Muscle of leg (tissue), 16 donors: ENCODE measurements at places on chromosomes 11 and 22.

DNA sequence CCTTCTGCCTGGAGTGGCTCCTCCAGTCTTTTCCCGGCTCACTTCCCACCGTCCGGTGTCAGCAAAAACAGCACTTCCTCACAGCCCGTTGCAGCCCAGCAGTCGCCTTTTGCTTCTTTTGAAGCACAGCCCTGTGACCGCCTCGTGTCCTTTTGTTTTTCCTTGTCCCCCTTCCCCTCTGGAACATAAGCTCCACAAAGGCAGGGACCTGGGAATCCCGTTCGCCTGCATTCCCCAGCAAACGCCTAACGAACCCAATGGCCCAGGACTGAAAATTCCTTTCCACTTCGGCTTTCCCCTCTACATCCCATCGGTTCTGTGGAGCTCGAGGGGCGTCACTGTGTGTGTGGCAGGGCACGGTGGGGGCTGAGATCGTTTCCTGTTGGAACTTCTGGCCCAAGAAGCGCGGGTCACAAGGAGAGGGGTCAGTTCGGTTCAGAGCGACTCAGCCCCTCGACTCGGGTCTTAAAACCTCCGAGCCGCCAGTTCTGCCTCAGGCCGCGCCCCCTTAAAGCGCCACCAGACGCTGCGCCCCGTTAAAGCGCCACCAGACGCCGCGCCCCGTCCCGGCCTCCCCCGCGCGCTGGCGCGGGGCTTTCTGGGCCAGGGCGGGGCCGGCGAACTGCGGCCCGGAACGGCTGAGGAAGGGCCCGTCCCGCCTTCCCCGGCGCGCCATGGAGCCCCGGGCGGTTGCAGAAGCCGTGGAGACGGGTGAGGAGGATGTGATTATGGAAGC is 841 bp downstream of the RIC8A start:
- DNase-seq: peak; percentile 93

DNA sequence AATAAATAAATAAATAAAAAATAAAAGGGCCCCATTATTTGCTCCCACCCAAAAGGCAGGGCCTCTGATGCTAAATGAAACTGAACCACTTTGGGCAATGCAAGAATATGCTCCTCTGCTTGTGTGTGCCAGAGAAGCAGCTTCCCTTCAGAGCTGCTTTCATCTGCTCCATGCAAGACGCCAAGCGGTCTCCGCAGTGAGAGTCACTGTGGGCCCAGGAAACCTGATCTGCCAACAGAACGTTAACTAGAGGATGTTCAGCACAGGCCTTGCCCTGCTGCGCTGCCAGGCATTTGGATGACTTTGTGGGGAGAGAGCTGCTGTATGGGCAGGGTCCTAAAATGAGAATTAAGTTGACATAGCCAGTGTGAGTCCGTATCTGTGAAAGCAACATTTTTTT is 43.7 kb upstream of the APOA1 start:
- peak; percentile 77 for DNase-seq

DNA sequence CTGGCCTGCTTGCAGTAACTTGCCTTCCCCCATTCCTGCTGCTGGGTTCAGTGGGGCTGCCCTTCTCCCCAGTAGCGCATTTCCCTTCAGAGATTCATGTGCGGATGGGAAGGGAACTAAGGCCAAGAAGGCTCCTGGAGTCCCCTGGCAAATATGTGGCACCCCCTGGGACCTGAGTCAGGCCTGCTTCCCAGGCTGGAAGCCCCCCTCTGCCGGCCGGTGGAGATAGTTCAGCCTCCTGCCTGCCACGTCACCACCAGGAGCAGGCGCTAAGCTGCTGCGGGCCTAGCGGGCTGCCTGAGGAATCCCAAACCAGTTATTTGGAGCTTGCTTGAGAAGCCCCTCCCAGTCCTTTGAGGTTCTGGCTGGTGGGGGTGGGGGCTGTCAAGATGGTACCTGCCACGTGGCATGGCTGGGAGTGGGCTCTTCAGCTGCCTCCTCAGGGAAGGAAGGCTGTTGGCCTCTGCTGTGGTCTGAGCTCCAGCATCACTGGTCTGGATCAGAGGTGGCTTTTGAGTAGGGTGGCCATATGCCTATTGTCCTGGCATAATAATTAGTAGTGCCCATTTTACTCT is 2.0 kb downstream of the SERPINH1 start:
- peak; percentile 88 for DNase-seq

DNA sequence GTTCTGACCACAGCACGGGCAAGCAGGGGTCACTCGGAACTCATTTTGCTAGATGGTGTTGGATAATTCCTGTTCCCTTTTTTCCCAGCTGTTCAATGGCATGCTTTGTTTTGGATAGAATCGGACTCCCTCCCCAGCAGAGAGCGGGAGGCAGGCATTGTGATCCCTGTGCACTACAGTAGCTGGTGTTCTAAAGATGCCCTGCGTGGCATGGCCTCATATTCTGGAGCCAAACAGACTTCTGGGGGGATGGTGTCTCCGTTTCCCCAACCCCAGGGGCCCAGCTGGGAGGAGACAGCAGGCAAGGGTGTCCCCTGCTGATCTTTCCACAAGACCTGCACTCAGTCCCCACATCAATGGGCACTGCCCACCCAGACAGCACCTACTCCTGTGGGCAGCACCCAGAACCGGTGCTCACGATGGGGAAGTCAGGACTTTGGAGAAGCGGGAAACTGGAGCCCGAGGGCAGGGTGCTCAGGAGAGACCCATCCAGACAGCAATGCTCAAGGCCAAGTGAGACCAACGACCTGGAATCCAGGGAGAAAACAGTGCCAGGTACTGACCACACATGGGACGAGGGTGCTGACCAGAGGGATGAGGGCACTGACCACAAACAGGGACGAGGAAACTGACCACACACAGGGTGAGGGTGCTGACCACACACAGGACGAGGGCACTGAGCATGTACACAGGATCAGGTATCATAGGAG is 934.9 kb downstream of the BRD1 start:
- no peak for DNase-seq

DNA sequence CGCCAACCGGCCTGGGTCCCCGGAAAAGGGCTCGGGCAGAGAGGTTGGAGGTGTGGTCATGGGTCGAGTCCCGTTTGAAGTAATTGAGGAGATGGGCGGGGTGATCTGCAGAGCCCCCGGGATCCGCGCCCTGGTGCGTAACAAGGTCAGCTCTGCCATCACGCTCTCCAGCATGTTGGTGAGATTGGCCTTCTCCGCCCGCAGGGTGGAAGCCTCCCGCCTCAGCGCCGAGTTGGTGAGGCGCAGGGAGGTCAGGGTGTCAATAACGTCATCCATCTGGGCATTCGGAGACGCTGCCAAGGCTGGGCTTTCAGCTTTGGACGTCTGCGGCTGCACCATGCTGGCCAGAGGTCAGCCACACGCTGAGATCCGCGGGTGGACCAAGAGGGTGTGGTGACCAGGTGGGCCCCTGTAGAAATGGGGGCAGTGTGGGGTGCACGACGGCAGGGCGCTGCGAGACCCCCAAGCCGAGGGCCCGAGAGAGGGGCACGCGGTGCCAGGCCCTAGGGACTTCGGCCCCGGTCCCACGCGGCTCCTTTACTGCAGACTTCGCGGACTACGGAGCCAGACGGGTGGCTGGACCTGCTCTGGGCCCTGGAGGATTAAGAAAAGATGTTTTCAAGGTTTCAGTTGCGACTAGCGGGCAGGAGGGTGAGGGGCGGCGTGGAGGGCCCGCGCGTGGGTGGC is 672 bp downstream of the RTL6 start:
- peak; percentile 41 for DNase-seq

DNA sequence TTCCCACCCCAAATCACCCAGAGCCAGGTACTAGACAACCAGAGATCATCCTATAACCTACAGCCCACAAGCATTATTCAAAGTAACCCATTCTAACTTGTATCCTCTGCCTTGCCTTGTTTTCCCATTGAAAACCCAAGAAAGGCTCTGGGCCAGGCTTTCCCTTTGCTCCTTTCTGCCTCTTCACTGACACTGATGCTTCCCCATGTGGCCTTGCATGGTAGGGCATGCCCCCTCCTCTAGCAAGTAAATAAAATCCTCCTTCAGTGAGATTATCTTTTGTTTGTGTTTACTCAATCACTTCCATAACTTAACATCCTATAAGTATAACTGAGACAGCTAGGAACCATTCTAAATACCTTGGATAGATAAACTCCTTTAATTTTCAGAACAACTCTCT is 65.6 kb upstream of the FAR1 start:
- DNase-seq: no peak

GRCh38 chr11:9651899-9652748 is 11.8 kb upstream of the SWAP70 start:
- DNase-seq: no peak

DNA sequence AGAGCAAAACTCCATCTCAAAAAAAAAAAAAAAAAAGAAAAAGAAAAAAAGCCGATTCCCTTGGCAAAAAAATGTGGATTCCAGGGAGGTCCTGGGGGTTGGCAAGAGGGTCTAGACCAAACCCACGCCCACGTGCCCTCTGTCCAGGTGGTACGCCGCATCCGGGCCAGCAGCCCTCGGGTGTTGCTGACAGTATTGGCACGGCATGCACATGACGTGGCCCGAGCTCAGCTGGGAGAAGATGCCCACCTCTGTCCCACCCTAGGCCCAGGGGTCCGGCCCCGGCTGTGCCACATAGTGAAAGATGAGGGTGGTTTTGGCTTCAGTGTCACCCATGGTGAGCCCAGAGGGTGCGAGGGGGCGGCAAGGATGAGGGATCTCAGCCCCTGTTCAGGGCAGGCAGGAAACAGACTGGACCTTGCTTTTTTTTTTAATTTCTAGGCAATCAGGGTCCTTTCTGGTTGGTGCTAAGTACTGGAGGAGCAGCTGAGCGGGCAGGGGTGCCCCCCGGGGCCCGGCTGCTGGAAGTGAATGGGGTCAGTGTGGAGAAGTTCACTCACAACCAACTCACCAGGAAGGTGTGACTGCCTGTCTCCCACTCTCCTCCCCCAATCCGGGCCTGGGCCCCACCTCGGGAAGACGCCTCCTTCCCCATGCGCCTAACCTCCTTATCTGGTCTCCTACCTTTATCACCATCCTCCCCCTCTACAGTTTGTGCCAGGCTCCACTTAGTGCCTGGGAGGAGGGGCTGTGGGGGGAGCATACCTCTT is 2.0 kb downstream of the NHERF4 start:
- DNase-seq: no peak
